Natural killer cell (primary cell): ENCODE measurements at places on chromosomes 6 and 20. TPM values are rescaled to one million over a fixed set of nuclear protein-coding genes. Genes with fewer than 3 reads are reported as not detected.

DNA sequence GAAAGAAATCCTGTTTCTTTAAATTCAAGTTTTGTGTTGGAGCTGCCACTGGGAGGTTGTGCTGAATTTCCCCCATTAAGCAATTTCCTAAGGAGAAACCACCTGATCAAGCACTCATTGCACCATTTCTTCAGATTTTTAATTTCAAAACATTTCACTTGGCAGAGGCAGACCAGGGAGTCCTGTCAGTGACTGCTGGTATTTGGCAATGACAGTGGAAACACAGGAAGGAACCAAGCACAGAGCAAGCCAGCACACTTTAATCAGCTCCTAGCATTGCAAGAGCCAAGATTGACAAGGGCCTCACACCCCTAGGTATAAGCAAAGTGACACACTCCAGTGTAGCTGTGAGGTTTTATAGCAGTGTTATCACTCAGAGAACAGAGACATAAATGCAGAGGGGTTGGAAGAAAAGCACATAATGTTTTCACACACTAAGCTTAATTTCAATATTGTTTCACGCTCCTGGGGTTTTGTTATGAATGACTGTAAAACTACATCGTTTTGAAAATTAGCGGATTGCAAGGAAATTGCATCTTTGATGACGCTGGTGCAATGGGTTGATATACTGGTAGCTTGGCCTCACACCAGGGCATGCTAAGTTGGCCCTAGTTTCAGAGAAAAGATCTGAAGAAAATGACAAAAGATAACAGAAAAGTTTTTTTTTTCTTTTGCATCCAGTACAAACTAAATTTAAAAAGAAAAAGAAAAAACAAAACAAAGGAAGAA, 768.4 kb downstream of the TFAP2A start:
- H3K36me3 ChIP-seq: no peaks in the 10 kb centered on the region
- no peaks in the 10 kb centered on the region for H3K27me3 ChIP-seq
- no peak overlapping the region for H3K27ac ChIP-seq
- DNase-seq: no peak

DNA sequence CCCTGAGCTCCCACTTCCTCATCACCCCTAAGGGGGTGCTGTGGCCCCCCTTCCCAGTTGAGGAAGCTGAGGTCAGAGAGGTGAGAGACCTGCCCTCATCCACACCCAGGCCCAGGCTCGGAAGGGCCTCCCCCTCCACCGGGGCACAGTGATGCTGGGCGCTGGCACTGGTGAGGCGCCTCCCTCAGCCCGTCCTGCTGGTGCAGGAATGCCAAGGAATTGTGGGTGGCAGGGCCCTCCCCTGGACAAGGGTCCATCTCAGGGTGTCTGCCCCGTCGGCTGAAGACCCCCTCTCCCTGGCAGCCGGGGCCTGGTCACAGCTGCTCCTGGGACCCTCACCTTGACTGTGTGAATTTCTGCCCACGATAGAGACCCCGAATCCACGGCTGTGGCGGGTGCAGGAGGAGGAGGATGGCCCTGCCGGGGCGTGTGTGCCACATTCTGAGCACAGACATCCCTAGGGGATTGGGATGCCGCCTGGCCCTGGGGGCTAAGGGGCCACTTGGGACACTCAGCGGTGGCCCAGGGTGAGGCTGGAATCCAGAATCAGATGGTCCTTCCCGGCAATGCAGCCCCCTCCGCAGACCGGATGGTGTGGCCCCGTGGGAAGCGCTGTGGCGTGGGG, 70.2 kb upstream of the GATA5 start:
- no peak overlapping the region for H3K4me3 ChIP-seq
- H3K27ac ChIP-seq: no peak overlapping the region
- no peak for DNase-seq
- peaks cover 9% of the 10 kb centered on the region for H3K27me3 ChIP-seq
- H3K4me1 ChIP-seq: peaks cover 63% of the 10 kb centered on the region

Gene KCNB1
- total RNA-seq: not detected

GRCh38 chr6:83509441-83509840, 2.9 kb upstream of the PRSS35 start:
- peaks cover 10% of the 10 kb centered on the region for H3K4me1 ChIP-seq
- no peak overlapping the region for H3K27ac ChIP-seq
- peaks cover 6% of the 10 kb centered on the region for H3K27me3 ChIP-seq
- no peak overlapping the region for H3K4me3 ChIP-seq
- no peak for DNase-seq
- no peaks in the 10 kb centered on the region for H3K36me3 ChIP-seq

GRCh38 chr6:108945681-108946159, 97.5 kb downstream of the ARMC2 start:
- H3K27me3 ChIP-seq: no peaks in the 10 kb centered on the region
- H3K4me3 ChIP-seq: no peak overlapping the region
- H3K27ac ChIP-seq: no peak overlapping the region
- H3K36me3 ChIP-seq: no peaks in the 10 kb centered on the region
- no peak for DNase-seq
- peaks cover 32% of the 10 kb centered on the region for H3K4me1 ChIP-seq
